Mammary epithelial cell (primary cell): ENCODE measurements at places on chromosomes 1 and 21. TPM values are rescaled to one million over a fixed set of nuclear protein-coding genes. Genes with fewer than 3 reads are reported as not detected.

GRCh38 chr21:37503848-37504467 is 137.4 kb downstream of the DYRK1A start:
- DNase-seq = no peak

- DNase-seq = no peak
Observed at GRCh38 chr1:3661631-3662030, 9.3 kb downstream of the TP73 start.

GRCh38 chr1:230759369-230760065 is 12.3 kb downstream of the CAPN9 start:
- DNase-seq = no peak

DNA sequence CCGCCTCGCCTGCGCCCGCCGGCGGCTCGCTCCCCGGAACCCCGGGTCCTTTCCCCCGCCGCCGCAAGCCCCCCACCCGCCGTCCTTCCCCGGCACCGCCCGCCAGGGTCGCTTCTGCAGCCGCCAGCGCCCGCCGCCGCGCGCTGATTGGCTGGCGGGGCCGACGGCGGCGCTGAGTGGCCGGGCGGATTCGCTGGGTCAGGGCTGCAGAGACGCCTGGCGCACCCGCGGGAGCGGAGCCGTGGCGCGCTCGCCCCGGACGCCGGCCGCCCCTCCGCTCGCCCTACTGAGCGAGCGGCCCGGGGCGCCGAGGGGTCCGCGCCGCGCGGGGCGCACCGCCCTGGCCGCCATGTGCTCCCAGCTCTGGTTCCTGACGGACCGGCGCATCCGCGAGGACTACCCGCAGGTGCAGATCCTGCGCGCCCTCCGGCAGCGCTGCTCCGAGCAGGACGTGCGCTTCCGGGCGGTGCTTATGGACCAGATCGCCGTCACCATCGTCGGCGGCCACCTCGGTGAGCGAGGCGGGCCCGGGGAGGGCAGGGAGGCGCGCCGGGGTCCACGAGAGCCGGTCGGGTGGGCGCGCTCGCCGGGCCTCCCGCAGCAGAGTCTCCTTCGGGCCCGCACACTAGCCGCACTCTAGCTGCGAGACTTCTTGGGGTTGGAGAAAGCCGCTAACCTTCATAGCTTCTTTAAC is at the start of gene RIMKLA:
RIMKLA (plus strand) TSS at position 207 of the 694 bp plus-strand sequence; CDS start at position 350, 143 bp downstream.
- DNase-seq = no peak

- DNase-seq = no peak
Observed at GRCh38 chr1:109283748-109284600, 1.0 kb upstream of the PSRC1 start.

DNA sequence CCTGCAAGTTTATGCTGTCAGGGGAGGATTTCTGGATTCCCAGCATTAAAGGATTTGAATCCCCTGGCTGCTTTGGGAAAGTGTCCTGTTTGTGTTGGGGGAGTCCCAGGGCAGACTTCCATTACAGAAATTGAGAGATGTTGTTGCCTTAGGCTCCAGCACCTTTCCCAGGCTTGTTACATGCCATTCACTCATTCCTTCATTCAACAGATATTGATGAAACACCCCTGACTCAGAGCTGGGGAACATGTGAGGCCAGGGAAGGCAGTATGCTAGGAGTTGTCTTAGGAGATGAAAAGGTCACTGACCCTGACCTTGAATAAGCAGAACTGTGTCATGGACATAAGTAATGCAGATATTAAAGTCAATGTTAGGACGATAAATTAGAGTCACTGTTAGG is 161.7 kb downstream of the NTMT2 start:
- DNase-seq = peak; percentile 4

The PLPP3 gene
- 0.99 and 1.3 TPM in 2 replicates for total RNA-seq

DNA sequence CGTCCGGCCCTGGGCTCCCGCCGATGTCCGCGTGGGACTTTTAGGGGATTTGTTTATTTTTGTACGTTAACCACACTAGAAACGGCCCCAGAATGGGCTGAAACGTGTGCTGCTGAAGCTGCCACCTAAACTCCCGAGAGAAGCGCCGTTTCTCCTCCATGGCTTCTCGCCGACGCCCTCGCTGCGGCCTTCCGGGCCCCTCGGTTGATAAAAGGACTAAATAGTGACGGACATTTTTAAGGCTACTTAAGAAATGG is 678 bp upstream of the PTTG1IP start:
- DNase-seq = no peak

The TSPAN2 gene
- 0.28 TPM in 1 of 2 replicates, not detected in the other for total RNA-seq

DNA sequence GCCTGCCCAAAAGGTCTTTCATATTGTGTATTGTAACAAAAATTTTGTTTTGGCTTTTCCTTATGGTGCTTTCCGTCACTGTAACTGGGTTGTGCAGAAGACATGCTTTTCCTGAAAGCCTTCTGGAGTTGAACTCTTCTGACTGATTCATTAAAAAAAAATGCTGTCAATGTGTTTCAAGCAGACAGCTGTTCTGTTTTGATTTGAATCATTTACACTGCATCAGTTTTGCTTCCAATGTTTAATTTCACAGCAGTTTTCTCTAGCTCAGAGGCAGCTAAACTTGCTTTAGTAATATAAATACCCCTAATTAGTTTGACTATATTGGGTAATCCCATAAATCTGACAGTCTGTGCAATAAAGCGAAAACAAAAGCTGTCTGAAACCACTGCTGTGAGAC is 7.9 kb downstream of the UTP11 start:
- DNase-seq = no peak

The PLA2G2C gene
- total RNA-seq = not detected

The EXOSC10 gene
- total RNA-seq = 62.0 TPM

DNA sequence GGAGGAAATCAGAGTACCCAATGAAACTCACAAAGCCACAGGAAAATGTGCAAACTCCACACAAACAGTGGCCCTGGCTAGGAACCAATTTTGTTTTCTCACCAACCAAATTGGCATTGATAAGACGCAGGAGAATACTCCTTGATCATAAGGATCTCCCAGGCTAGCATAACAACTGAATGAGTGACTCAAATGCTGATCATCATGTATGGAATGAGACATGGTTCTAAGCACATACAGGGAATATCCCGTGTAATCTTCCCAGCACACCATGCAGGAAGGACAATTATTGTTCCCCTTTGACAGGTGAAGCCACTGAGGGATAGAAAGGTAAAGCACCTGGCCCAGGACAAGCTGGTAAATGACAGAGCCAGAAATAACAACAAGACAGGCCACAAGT is 180.0 kb upstream of the DUSP10 start:
- DNase-seq = peak; percentile 45

DNA sequence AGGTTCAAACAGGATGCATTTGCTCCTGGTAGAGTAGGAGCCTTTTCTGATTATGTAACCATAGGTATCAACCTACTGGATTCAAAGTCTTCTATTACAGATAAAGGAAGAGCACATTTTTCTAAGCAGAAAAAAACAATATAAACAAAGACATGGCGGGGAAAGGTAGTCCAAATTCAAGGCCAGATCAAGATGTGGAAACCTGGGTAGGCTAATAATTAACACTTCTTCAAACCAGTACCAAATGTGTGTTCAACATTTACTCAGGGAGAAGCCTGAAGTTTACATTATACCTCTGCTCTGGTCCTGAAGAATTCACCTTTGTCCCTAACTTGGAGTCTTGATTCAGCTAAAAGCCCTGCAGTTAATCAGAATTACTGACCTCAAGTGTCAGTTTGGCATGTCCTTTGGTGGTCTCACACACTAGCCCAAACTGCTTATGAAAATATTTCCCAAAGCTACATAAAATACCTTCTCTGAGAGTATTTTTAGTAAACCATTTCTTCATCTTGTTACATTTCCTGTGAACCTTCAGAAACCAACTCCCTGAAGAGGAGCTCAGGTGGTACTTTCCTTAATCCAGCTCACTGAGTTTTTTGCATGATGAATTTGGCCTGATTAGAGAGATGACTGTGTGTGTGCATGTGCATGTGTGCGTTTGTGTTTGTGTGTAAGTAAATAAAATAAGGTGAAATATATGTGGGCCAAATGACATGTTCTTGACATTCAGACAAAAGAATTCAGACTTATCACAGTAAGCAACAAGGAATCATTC is 70.2 kb downstream of the TOR3A start:
- DNase-seq = no peak

DNA sequence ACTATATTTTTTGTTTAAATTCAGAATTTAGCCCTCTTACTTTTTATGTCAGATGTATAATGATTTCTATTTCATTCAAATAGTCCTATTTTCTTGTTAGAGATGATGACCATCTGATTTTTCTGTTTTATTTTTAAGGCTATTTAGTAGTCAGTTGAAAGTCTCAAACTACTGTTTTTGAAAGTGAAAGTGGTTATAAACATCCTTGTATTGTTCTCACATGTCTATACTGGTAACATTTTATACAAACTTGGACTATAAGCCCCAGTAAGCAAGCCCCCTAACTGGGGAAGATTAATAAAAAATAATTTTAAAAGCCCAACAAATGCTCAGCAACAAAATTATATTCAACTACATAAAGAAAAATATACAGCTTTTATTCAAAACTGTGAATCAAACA is 271.3 kb upstream of the RGS18 start:
- DNase-seq = no peak

- DNase-seq = no peak
Observed at GRCh38 chr1:67085326-67085725, 31.4 kb upstream of the SLC35D1 start.

DNA sequence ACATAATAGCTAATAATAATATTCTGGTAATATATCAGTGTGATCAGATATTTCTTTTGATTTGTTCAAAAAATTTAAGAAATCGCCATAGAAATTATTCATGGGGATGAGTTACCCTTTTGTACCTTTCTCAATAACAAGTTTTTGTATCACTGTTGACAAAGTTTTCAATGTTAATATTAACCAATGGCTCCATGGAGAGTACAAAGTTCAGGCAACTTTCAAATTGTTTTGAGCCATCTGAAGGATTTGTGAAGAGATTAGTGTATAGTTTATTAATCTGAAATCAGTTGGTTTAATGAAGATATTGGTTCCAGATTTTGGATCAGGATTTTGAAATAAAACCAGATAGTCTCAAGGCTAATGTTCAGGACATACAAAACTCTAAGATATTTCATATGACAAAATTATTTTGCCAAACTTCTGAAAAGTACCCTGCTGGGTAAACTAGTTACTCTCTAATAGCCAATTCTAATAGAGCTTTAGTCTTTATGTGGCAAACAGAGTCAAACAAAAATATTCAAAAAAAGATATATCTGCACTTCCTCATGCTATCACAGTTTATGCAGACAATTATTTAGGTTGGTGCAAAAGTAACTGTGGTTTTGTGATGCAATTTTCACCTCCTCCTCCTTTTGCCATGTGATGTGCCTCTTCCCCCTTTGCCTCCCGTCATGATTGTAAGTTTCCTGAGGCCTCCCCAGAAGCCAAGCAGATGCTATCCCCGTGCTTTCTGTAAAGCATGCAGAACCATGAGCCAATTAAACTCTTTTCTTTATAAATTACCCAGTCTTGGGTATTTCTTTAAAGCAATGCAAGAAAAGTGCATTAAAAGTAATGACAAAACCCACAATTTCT is 1105.0 kb downstream of the PLA2G4A start:
- no peak for DNase-seq

DNA sequence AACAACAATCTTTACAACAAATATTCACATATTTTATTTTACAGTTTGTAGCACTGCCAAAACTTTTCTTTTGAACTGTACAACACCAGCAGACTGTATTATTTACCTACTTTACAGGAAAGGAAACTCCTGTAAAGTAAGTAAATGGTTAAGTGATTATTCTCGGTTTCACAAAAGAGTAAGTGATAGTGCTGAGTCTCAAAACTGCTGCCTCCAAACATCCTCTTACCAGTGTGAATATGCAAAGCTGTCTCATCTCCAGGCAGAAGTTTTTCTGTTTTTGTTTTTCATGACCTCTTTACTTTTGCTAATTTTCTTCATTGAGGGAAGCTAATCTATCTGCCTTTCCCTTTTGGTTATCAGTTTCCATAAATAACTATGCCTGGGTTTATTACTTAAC is 286.7 kb downstream of the SRGAP2C start:
- DNase-seq = no peak

DNA sequence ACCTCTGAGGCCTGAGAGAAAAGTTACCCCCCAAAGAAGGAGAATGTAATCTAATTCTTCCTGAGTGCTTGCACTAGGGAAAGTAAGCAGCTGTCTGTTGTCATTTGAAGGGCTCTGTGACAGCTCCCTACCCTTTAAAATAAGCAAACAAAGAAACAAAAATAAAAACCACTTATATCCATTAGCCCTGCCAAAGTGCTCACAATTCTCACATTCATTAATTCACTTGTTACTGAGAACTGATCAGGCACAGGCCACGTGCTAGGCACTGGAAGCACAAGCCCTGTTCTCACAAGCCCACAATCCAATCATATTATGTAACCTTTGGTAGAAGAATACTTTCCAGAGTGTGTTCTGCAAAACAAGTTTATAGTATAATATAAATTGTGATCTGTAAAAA is 199.4 kb downstream of the ZC3H11B start:
- no peak for DNase-seq

DNA sequence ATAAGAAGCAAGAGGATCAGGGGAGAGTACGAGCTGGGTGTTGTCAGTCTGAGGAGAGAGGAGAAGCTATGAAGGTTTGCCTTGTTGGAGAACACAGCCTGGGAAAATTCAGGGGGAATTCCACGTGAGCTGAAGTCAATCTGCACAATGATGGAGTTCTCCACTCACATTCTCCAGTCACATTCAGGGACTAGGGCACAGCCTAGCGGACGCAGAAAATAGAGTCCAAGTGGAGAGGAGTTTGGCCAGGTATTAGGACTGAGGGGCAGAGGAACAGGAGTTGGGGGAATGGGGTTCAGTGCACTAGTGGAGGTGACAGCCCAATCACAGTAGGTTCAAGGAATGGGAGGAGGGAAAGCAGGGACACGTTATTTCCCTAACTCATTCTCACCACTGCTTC is 124.0 kb downstream of the KCNH1 start:
- DNase-seq = peak; percentile 2

- no peak for DNase-seq
Observed at GRCh38 chr1:246651012-246651695, 73.1 kb upstream of the SCCPDH start.

The BRINP3 gene
- not detected for total RNA-seq

The IGSF21 gene
- total RNA-seq = not detected in 2 replicates

The PAPPA2 gene
- 14.9 and 32.5 TPM in 2 replicates for total RNA-seq

- DNase-seq = peak; percentile 9
Observed at GRCh38 chr1:107326824-107327445, 186.1 kb downstream of the NTNG1 start.

The C1orf94 gene
- total RNA-seq = not detected in 2 replicates

DNA sequence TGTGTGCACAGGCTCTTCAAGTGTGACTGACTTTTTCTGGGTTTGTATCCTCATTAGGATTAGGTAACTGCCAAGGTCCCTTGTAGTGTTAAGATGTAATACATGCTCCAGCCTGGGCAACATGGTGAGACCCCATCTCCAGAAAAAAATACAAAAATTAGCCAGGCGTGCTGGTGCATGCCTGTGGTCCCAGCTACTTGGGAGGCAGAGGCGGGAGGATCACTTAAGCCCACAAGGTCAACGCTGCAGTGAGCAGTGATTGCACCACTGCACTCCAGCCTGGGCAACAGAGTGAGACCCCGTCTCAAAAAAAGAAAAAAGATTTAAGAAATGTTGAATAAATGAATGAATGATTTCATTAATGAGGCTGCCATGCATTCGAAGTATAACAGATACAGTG is 15.1 kb downstream of the ZBTB17 start:
- no peak for DNase-seq

The GJC2 gene
- 0.33 TPM for total RNA-seq

- no peak for DNase-seq
Observed at GRCh38 chr1:74083128-74083527, 114.8 kb downstream of the LRRIQ3 start.

The SSR2 gene
- total RNA-seq = 158 and 197 TPM in 2 replicates
